ENCODE measurements at places on chromosomes 1 and 21. TPM values are rescaled to one million over a fixed set of nuclear protein-coding genes. Genes with fewer than 3 reads are reported as not detected.

GRCh38 chr1:69492286-69492685, 75.4 kb upstream of the LRRC7 start:
- DNase-seq: no peak

The DNAJC6 gene
- total RNA-seq: 6.2 TPM

The HSD3B1 gene
- not detected for total RNA-seq

DNA sequence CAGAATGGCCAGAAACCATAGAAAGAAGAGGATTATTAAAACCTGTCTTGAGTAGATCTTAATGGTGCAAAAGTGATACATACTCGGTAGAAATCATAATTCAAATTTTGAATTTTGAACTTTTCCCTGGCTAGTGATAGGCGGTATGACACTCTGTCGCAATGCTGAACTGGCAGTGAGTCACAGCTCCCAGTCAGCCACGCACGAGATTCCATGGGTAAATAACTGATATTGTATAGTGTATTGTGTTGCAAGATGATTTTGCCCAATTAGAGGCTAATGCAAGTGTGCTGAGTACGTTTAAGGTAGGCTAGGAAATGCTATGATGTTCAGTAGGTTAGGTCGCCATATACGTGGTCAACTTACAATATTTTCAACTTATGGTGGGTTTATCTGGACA, 207.0 kb downstream of the SIPA1L2 start:
- no peak for DNase-seq

The CD1B gene
- total RNA-seq: not detected

All from breast epithelium (tissue), 4 donors.